Stimulated activated CD8-positive, alpha-beta memory T cell treated with anti-CD3 and anti-CD28 coated beads, Interleukin-15, amount 100 ng/mL, for 1 hour (primary cell): ENCODE measurements at places on chromosomes 3 and 15.

GRCh38 chr3:69472093-69472492 is 86.2 kb upstream of the FRMD4B start:
- no peak for DNase-seq

GRCh38 chr3:27326202-27326601 is 43.0 kb downstream of the NEK10 start:
- no peak for DNase-seq

DNA sequence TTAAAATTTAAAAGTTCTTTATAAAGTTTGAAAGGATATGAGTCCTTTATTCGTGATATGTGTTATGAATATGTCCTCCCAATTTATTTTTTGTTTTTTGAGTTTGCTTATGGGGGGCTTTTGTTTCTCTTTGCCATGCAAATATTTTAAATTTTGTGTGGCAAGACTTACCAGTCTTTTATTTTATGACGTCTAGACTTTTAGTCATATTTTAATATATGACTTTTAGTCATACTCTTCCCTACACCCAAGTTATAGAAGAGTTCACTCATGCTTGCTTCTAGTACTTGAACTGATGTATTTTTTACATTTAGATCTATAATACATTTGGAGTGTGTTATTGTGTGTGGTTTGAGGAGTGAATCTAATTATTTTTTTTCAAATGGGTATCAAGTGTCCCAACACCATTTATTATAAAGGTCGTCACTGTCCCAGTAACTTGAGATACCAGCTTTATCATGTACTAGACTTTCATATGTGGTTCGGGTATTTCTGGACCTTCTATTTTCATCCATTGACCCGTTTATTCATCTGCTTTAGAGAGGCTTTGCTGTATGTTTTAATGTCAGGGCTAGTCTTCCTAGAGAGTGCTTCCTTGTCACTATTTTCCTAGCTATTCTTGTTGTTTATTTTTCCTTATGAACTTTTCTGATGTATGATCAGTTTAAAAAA is 755 bp downstream of the PARP15 start:
- DNase-seq, result no peak

DNA sequence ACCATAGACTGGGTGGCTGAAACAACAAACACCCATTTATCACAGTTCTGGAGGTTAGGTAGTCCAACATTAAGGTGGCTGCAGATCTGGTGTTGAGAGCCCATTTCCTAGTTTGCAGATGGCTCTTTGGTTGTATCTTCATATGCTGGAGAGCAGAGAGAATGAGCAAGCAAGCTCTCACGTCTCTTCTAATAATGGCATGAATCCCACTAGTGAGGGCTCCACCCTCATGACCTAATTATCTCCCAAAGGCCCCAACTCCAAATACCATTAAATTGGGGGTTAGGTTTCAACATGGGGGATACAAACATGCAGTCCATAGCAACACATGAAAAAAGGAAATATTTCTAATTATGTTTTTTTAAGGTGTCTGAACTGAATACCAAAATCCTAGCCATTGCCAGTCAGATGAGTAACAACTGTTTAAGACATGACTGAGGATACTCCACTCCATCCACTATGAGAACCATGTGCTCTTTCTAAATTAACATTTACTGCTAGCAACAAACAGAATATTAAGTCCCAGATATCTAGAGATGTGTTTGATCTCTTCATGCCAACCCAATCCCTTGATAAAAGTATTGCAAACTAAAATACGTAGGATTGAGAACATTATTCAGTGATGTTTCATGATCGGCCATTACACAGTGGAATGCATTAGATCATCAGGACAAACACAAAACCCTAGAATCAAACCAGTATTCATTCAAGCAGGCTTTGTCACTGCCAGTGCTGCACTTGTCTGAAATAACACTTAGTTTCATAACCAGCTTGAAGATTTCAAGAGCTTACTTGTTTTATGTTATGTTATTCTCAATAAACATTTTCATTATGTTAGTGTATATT is 340.3 kb downstream of the SLC9A9 start:
- no peak for DNase-seq

DNA sequence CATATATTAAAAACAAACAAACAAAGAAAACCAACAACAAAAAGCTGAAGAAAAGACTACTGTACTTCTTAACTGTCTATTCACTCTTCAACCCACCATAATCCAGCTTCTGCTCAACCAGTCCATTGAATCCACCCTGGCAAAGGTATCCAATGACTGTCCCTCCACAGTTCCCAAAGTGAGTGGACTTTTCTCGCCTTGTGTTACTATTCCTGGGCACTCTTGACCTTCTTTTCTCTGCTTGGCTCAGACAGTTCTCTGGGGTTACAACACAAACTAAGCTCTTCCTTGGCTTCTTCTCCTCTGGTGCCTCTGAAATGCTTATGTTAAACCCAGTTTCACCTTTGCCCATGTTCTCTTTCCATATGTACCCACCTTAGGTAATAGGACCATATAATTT is 420.2 kb downstream of the PLCL2 start:
- no peak for DNase-seq

DNA sequence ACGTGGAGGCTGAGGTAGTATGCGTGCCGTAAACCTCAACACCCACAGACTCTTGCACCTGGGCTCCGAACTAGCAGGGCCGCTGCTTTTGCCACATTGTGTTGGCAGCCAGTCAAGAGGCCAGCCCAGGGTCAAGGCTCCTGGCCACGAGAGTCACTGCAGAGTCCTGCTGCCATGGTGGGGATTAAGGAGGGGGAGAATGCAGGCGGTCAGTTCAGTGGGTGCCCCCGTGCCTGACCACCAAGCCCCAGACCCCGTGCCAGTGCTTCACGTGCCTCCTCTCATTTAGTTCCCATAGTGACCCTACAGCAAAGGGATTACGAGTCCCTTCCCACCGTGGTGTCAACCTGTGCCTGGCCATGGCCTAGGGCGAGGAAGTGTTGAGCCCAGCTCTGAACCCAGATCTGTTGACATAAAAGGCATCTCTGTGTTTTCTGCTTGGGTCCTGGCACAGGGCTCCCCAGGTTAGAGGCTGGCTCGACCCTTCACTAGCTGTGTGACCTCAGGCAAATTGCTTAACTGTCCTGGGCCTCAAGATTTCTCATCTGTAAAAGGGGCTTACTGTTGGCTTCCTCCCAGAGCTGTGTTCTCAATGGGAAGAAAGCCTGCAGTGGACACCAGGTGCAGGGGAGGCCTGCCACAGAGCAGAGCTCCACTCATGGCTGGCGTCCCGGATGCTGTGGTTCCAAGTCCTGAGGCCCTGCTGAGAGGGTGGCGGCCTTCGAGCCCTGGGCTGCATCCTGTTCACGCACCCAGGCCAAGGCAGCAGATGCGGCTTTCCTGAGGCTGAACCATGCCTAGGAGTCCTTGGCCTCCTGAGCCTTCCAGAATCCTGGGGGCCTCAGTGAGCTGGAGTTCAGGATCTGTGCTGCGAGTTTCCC is 32.8 kb downstream of the FBLN2 start:
- no peak for DNase-seq

GRCh38 chr15:93644595-93644994 is 555.6 kb upstream of the RGMA start:
- DNase-seq, result no peak

DNA sequence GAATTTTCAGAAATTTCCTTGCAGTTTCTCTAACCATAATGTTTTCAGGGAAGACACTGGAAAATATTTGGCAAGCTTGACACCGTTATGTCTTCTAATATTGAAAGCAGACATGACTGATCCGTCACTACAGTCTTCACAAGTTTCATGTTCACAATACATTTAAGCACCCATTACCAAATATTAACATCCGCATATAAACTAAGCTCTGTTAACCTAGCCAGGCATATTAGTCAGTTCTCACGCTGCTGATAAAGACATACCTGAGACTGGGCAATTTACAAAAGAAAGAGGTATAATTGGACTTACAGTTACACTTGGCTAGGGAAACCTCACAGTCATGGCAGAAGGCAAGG is 162.7 kb upstream of the LYSMD4 start:
- no peak for DNase-seq

DNA sequence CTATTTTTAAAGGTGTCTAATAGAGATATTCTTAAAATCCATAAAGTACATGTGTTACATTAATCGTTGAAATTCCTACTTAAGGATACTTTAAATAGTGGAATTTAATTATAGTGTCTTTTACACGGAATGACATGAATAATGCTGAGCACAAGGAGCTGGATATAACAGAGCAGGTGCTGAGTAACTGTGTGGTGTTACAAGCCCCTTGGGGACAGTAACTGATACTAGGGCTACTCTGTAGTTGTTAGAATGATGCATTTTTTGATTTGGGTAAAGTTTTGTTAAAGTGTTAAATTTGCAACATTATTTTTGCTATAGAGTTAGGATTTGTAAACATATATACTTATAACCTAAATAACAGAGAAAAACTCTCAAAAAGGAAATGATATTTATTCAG is 1496.1 kb downstream of the OTOL1 start:
- DNase-seq, result no peak

GRCh38 chr3:194537732-194538247 is 51.0 kb upstream of the ATP13A3 start:
- no peak for DNase-seq
